ENCODE measurements at places on chromosomes 11 and 22. TPM values are rescaled to one million over a fixed set of nuclear protein-coding genes. Genes with fewer than 3 reads are reported as not detected.

TNNT3 gene
- total RNA-seq = 0.60 TPM

OR4C16 gene
- not detected for total RNA-seq

GRCh38 chr22:47898946-47899345 lies 1136.5 kb downstream of the TBC1D22A start:
- H3K4me3 ChIP-seq = no peak overlapping the region
- H3K27me3 ChIP-seq = no peaks in the 10 kb centered on the region
- no peaks in the 10 kb centered on the region for H3K36me3 ChIP-seq
- H3K27ac ChIP-seq = no peak overlapping the region
- H3K4me1 ChIP-seq = no peaks in the 10 kb centered on the region

DNA sequence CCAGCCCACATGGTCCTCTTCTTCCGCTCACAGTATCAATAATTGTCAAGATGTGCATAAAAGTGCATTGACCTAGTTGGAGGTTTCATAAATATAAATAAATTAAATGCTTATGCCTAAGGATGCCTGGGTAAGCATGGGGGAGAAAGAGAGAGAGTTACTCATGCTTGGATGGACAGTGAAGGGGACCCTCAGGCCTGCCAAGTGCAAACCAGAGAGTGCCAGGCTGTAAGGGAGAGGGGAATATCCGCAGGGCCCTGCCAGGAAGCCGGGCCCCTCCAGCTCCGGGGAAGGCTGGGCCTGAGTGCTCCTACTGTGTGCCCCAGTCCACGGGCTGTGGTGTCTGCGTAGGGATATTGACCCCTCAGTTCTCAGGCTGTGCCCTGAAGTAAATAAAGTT lies 214.6 kb downstream of the DSCAML1 start:
- H3K27ac ChIP-seq = no peak overlapping the region
- H3K4me3 ChIP-seq = no peak overlapping the region
- no peaks in the 10 kb centered on the region for H3K4me1 ChIP-seq
- no peak for DNase-seq

Measured in PC-9 (cell line).